ENCODE measurements at places on chromosomes 13 and 19. TPM values are rescaled to one million over a fixed set of nuclear protein-coding genes. Genes with fewer than 3 reads are reported as not detected.
A peak's percentile ranks its signal among the peaks of the same experiment; 100 is the strongest.

PSG1 gene
- total RNA-seq: not detected

AMER2 gene
- total RNA-seq: 49.7 TPM

DNA sequence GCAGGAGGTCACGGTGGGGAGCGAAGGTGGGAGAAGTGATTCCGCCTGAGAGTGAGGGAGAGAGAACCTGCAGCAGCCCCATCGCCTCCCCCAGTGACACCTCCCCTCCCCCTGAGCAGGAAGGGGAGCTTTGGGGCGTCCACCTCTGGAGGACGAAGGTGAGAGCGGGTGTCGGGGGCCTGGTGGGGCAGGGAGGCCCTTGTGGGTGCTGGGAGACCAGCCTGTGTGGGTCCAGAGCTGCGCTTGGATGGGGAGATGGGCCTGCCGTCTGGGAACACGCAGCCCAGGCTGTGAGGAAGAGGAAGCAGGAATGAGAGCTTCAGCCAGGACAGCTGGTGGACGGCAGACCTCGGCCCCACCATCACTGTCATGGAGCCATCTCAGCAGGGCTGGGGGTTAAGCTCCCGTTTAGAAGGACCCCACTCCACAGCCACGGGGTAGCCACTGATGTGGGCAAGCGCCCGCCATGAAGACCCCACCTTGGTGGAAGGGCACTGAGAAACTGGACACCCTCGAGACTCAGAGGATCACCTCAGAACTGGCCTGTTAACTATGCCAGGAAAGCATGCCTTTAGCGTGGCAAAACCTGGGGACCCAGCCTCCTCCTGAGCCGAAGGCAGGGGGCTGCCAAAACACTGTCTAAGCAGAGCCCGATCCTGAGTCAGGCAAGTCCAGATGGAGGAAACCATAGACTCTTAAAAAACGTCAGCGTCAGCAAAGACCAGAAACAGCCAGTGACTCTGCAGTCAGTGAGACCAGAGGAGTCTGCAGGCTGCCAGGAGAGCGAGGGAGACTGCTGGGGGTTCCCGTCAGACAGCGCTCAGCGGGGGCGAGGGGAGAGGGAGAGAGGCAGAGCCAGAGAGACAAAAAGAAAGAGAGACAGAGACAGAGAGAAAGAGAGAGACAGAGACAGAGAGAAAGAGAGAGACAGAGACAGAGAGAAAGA, 6.4 kb upstream of the PROZ start:
- no peak overlapping the region for H3K4me3 ChIP-seq
- H3K4me1 ChIP-seq: peaks cover 19% of the 10 kb centered on the region
- H3K36me3 ChIP-seq: no peaks in the 10 kb centered on the region
- H3K27me3 ChIP-seq: no peaks in the 10 kb centered on the region
- DNase-seq: peak; percentile 58

GRCh38 chr13:101512650-101513049, 60.2 kb downstream of the ITGBL1 start:
- H3K27me3 ChIP-seq: no peaks in the 10 kb centered on the region
- peaks cover 29% of the 10 kb centered on the region for H3K4me1 ChIP-seq
- peak overlapping the region; percentile 55 for H3K27ac ChIP-seq
- no peaks in the 10 kb centered on the region for H3K36me3 ChIP-seq
- DNase-seq: peak; percentile 86
- no peak overlapping the region for H3K4me3 ChIP-seq

All from A673 (cell line).